ENCODE measurements at places on chromosomes 2 and 18.

GRCh38 chr2:54504866-54505265 lies 48.7 kb downstream of the SPTBN1 start:
- no peak for DNase-seq

GRCh38 chr2:45285771-45286390 lies 276.6 kb upstream of the SIX2 start:
- no peak for DNase-seq

DNA sequence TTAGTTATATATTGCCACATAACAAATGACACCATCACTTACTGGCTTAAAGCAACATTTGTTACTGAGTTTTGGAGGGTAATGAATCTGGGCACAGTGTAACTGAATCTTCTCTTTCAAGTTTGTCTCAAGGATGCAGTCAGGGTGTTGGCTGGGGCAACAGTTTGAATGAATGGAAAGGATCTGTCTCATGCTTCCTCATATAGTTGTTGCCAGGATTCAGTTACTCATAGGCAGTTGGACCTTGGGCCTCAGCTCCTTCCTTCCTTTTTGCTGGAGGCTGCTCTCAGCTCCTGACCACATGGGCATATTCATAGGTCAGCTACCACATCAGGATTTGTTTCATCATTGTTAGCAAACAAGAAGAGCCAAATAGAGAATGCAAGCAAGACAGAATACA lies 466.1 kb upstream of the MC4R start:
- no peak for DNase-seq

- DNase-seq, result no peak
Measured at GRCh38 chr2:230790981-230791380, 73.8 kb upstream of the ITM2C start.

DNA sequence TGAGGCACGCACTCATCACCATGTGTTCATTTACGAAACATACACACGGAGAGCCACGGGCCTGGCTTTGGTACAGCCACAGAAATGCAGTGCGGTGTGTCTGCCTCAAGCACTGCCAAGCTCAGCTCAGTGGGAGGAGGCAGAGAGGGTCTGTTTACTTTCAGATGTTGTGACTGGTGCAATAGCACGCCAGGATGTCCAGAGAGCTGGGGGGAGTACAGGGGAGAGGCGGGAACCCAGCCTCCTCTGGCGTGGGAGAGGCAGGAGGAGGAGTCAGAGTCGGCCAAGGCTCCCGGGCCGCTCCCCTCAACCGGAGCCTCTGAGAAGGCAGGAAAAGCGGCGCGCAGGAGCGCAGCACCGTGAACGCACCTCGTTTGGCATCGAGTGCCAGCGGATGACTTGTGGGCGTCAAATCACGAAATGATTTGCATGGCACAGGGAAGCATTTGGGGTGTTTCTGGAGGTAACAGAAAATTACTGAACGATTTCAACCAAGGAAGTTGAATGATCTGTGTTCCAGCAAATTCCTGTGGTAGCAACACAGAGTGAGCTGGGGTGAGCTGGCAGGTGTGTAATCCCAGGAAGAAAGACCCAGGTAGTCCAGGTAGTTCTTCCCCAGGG lies 143.0 kb downstream of the ZNF516 start:
- DNase-seq, result no peak

DNA sequence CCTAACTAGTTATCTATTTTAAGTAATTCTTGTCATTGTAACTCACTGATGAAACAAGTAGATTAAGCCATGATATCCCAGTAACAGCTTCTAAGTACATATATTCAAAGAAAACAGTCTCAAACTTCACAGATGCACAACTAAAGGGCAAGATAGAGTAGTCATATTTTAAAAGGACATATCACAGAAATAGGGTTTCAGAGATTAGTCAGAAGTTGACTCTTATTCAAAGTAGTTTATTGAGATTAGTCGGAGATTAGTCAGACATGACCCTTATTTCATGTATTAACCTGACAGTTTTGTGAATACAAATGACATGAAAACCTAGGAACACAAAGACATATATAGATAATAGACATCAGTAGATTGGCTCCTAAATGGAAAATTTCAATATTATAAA lies 15.9 kb upstream of the CHAC2 start:
- no peak for DNase-seq

- DNase-seq, result no peak
Measured at GRCh38 chr2:60439219-60439974, 114.1 kb downstream of the BCL11A start.

DNA sequence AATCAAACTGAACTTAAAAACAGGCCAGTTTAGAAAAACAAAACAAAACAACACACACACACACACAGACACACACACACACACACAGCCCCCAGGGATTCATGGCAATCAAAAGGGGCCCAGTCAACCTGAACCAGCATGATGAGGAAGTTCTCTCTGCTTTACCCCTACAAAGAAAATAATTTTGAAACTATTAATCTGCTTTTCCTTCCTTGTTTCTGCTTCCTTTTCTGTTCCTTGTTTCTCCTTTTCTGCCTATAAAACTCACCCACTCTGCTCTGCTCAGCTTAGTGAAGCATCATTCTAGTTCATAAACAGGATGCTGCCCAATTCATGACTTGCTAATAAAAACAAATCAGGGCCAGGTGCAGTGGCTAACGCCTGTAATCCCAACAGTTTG lies 203.1 kb downstream of the RAB3GAP1 start:
- no peak for DNase-seq

DNA sequence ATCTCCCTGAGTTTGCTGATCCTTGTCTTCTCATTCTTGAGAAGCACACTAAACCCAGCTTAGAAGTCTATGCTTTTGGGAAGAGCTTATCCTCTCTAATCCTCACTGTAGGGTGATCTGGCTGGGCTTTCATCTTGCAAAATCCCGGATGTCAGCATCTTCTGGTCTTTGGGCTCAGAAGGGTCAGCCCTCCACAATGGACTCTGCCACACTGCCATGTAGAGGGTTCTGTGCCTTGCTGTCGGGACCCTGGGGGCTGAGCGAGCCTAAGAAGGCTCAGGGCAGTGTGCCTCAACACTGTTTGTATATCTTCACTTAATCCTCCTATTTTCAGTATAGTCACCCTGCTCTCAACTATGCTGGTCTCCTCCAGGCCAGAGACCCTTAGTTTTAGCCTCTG lies 102.3 kb downstream of the TGIF1 start:
- DNase-seq, result no peak

DNA sequence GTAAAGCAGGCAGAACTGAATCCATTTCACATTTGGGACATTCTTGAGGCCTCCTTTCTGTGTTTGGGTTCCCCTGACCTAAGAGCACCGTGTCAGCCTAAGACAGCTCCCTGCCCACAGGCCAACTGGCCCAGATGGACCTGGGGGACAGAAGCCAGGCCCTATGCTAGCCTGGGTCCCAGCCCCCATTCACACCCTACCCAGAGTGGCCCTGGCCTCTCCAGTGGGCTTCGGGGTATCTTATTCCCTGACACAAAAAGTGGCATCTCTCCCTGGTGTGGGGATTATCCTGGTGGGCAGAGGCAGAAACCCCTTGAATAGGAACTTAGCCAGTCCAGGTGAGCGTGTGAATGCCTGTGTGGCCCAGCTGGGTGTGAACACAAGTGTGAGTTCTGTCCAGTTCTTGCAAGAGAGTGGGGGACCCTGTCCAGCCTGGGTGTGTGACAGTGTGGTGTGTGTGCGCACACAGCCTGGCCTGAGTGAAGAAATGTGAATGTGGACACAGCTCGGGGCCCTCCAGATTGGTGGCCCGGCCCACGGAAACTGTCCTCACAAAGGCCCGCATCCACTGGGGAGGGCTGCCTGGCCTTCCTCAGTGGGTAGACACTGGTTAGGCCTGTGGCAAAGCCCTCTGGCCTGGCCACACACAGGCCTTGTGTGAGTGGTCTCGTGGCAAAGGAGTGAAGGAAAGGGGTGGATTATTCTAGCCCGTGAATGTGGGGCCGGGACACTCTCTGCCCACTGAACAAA lies 63.0 kb upstream of the HAAO start:
- no peak for DNase-seq

- no peak for DNase-seq
Measured at GRCh38 chr2:20578895-20579825, 71.7 kb downstream of the HS1BP3 start.

DNA sequence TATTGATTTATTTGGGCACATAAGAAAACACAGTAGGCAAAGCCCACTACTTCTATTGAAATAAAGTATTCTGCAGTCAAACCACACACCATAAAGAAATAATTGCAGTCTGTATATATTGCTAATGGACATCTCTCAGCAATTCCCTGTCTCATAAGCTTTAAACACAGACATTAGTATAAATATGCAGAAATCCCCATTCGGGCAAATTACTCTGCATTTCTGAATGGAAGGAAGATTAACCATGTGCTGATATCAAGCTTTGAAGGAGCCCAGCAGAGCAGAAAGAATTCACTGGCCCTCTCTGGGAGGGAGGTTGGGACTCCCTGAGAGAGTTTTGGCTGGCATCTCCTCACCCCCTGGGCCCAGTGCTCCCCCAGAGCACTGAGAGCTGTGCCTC lies 269.6 kb downstream of the ATAD2B start:
- no peak for DNase-seq

DNA sequence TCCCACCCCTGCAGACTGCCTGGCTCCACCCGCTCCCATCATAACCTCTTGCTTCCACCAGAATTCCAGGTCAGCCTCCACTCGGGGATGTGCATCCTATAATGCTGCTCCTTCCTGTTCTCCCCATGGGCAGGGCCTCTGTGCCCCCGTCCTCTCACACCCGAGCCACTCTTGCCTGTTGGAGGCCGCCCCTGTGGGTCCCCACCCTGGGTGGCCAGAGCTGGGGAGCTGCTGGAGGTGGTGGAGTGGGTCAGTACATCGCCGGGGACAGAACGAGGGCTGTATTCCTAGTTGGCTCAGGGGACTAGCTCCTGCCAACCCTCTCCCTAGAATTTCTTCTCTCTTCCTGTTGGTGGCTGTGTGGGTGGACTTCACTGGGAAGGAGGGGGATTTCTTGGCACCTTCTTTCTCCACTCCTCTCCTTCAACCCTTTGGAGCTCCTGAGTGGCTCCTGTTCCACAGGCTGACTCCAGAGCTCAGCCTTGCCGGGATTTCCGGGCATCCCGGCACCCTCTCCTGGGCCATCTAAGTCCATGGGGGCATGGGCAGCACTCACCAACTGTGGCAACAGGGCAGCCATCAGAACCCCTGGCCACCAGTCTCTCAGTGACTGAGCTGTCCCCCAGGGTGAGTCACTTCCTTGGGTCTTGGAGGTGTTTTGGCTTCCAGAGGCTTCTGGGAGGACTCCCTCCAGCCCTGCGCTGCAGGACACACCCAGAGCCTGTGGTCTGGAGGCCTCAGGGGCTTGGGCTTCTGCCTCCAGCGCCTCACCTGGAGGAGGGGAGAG lies 88.2 kb upstream of the MCFD2 start:
- DNase-seq, result no peak

- no peak for DNase-seq
Measured at GRCh38 chr2:46939626-46940359, 24.2 kb upstream of the MCFD2 start.

DNA sequence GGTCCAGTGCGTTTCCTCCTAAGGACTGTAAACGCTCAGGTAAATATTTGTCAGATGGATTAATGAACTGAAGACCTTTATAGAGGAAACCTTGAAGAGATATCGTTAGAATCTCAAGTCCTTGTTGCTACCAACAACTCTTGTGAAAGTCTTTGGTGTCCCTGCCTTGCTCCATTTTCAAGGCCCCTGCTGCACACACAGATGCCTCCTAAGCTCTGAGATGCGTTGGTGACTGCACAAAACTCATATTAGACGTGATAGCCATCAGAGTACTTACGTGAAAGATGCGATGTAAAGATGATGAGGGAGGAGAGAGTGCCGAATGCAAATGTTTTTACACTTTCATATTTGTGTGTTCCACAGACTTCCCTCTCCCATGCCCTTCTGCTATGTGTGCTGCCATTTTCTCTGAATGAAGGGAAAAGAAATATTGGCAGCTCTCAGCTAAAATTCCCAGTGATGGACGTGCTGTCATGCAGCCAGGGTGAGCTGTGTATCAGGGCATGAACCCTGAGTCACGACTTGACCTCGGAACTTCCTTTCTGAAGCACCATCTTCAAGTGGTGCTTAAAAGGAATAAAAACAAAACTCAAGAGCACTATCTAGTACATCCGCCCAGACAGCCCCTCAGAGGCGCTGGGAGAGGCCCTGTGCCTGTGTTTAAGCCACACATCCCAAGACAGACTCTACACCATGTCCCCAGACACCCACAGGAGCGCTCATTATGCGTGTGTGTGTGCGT lies 117.4 kb downstream of the FAM210A start:
- no peak for DNase-seq

GRCh38 chr2:143121957-143122356 lies 7.3 kb upstream of the ARHGAP15 start:
- no peak for DNase-seq

GRCh38 chr2:20617892-20618467 lies 32.9 kb downstream of the HS1BP3 start:
- DNase-seq, result no peak

DNA sequence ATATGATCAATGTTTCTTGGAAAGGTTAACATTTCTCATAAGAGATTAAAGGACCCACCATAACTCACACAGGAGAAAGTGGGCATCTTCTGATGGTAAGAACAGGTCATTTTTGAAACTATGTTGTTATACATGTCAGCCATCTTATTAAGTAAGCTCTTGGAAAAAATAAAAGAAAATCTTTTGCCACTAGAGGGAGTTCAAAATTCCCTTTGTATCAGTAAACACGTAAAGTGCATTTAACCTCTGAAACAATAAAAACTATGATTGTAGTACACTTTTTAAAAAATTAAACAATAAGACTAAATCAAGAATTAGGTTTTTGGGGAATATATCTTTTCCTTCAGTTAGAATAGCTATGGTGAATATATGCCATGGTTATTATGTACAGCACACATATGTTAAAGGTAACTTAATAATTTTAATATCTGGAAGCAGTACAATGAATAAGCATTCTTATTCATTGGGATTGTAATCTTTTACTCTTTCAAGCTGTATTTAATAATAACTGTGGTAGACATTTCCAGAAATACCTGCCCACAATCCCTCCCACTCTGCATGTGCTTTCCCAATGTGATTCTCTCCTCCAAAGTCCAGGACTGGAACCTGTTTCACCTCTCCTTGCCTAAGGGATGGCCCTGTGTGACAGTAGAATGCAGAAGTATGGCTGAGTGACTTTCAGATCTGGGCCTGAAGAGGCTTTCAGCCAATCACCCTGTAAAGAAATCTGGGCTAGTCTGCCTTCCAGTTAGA lies 64.2 kb downstream of the RBMS1 start:
- DNase-seq, result no peak

DNA sequence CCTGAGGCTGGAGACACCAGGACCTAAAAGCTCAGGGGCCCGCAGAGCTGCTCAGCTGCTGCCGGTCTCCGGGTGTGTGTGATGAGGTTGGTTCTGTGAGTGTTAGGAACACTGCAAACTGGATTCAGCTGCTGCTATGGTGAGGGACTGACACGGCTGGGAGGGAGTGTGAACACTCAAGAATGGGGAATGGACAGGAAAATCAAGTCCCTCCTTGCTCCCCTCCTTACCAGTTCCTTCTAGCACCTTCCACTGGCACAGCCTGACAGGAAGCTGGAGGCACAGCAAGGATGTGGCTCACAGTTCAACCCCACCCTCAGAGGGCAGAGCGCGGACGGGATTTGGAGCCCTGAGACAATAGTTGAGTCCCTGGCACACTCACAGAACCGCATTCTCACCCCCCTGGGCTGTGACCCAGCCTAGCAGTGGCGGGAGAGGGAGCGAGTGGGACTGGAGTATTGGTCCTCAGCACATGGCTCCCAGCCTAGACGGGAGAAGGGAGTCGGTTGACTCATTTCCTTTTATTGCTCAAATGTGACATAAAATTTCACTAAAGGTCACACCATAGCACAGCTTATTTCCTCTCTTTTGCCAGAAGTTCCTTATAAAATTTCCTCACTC lies 42.5 kb downstream of the LRRC30 start:
- DNase-seq, result no peak

Data from stimulated activated CD8-positive, alpha-beta memory T cell treated with anti-CD3 and anti-CD28 coated beads, Interleukin-4, amount 100 ng/mL, for 4 hours (primary cell).